Fibroblast of lung (primary cell): ENCODE measurements at places on chromosomes 7 and 10.
A peak's percentile ranks its signal among the peaks of the same experiment; 100 is the strongest.

DNA sequence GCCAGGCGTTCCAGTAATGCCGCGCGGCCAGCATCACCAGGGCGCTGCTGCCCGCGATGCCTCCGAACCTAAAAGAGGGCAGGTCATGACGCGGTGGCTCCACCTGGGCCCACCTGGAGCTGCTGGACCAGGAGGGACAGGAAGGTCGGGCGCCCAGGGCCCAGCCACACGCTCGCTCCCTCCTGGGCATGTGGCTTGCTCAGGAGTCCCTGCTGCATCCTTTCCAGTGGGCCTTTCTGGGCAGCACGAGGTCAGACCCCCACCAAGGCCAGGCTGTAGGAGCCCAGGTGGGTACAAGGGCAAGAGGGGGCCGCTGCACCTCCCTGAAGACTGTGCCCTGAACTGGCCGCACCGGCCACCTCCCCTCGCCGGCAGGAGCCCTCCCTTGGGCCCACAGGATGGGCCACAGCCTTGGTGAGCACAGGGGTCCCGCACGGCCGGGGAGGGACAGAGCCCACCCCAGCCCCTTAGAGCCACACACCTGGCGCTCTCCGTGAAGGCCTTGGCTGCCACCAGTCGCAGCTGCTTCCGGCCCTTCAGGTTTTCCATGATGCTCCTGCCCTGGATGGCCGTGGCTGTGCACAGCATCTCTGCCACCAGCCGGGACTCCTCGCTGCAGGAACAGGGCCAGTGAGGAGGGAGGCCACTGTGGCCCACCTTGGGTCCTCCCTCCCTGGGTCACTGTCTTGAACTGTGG, 43.2 kb downstream of the CFAP46 start:
- DNase-seq, result no peak

DNA sequence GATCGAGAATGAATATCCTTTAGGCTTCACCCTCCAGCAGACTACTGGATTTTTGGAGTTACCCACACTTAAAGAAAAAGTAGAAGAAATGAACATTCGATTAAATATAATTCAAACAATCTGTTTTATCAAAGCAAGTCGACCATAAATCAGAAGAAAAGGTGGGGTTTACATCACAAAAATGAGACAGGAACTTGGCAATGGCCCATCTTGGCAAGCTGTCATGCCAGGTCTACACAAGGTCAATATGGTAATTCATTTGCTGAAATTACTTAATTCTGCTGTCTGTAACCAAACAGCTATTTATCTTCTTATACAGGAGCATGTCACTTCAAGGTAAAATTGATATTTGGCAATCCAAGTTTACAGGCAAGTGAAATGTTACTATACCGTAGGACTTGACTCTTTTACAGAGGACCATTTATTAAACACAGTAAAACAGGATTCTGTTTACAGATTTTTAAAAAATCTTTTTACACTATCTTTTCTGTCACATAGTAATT, 640.6 kb upstream of the NRP1 start:
- no peak for DNase-seq

DNA sequence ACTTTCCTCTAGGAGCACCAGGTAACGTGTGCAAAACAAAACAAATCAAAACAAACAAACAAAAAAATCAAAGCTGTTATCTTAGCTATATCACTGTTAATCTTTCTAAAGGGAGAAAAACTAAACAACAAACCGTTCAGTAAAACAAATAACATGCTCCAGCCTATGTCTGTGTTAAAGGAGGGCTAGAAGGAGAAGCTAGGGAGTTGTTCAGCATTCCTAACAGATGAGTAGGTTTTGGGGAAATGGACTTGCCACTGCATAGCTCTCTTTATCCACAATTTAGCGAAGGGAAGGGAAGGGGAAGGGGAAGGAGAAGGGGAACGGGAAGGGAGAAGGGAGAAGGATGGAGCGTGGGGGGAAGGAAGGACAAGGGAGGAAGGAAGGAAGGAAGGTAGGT, 134.2 kb upstream of the AKR1E2 start:
- DNase-seq, result peak; percentile 80

DNA sequence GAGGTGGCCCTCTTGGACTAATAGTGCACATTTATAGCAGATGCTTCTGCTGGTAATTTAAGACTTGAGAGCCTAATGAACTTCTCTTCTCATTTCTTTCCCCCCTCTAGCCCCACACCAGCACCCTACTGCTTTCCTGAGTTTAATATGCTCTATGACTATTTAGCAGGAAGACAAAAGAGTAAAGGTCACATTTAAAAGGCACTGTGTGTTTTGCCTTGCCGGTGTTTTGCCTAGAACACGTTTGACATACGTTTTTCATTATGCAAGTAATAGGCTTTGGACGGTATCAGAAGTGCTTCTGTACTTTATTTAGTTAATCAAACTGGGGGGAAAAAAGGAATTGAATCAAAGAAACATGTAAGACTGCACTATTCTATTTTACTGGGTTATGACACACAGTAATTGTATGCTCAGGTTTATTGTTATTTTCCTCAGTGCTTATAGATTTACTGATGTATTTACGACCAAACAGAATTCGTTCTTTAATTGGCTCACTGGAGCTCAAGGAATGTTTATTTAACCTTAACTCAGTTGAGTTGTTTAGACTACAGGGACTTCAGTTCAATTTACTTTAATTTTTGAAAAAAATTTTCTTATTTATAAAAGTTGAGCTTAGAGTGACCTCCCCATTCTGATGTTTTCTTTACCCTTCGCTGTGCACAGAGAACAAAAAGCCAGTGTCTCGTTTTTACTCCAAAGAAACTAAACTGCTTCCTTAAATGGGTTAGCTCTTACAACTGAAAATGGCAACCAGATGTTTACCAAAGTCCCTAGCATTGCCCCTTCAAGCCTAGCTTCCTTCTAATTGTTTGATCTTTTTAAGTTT, 35.4 kb downstream of the CPED1 start:
- DNase-seq, result peak; percentile 71

DNA sequence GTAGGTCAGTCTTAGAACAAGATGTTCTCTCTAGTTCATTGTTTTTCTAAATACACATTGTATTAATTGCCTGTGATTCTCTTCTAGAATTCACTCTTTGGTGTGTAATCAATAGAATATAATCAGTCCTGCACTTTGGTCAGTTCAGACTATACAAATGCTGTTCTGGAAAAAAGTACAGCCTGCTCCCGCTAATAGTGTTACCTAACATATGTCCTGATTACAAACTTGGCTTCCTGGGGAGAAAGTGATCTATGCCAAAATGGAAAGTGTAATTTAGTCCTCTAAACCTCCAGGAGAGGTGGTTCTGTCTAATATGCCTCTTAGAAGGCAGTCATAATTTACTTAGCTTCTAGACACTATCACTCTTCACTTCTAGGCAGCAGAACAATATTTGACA, 215.5 kb downstream of the SEMA3D start:
- DNase-seq, result no peak

DNA sequence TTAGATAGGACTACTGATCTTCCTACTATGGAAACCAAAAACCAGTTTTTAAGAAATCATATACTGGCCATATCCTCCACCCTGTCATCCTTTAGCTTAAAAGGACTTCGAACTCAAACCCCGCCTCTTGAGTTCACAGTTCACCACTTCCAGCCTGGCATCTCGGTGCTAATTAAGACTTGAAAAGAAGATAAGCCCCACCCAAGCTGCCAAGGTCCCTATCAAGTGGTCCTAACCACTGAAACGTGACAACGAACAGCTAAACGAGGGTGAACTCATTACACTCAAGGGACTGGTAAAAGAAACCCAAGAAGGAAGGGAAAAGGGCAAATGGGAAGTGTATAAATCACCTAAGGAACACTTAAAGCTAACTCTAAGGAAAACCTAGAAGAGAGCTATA, 16.1 kb downstream of the COL17A1 start:
- no peak for DNase-seq

- DNase-seq, result no peak
Measured at GRCh38 chr7:30308389-30308788, 24.0 kb downstream of the ZNRF2 start.

GRCh38 chr7:142372727-142373126, 114.9 kb upstream of the PRSS58 start:
- no peak for DNase-seq

- no peak for DNase-seq
Measured at GRCh38 chr10:65482848-65483247, 1443.0 kb upstream of the LRRTM3 start.

- peak; percentile 100 for DNase-seq
Measured at GRCh38 chr10:29949411-29950011, 109.9 kb downstream of the JCAD start.

DNA sequence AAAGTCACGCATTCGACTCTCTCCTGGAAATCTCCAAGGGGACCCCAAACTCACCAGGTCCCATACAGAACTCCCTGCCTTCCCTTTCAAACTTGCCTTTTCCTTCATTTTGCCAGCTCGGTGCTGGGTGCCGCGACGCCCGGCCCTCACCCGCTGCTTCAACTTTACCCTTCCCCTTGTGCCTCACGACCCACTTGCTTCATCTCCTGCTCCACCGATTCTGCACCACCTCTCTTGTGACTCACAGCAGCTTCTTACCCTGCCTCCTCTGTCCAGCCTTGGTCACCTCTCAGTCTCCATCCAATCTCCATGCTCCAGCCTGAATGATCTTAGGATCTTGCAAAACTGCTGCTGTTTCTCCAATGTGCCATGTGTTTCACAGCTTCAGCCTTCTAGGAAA, 59.9 kb downstream of the PRKCQ start:
- no peak for DNase-seq

DNA sequence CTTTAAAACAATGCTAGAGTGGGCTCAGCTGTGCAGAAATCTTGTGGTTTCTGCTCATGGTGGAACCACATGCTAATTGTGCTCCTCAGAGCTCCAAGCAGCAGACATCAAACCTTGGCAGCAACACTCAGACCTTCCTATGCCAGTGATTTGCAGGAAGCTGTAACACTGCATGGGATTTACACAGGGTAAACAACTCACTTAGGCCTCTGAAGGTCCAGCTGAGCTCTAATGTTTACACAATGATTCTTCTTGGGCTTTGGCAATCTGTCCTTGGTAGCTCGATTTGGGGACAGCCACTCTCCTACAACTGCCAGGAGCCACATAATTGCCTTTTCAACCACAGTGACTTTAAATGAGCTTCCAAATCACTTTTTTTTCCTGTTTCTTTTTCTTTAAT, 97.7 kb upstream of the PDLIM1 start:
- no peak for DNase-seq

GRCh38 chr7:88540012-88540411, 219.5 kb upstream of the ZNF804B start:
- no peak for DNase-seq

- DNase-seq, result no peak
Measured at GRCh38 chr7:122468945-122469344, 164.4 kb upstream of the FEZF1 start.

GRCh38 chr10:132929480-132929879, 12.9 kb downstream of the CFAP46 start:
- DNase-seq, result no peak

DNA sequence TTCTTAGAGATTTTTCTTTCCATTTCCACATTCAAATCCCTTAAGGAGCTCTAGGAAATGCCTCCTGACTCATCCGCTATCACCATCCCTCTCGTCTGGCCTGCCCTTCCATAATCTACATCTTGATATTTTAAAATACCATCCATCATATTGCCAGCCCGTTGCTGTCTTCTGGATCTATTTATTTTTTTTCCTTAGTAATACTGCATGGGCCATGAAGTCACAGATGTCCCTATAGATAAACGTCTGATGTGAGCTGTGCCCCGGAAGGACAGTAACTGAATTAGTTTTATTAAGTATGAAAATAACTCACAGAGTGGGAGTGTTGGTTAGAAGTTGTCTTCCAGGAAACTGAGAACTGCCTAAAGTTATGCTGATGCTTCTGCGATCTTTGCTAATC, 76.2 kb downstream of the KLF6 start:
- peak; percentile 52 for DNase-seq

DNA sequence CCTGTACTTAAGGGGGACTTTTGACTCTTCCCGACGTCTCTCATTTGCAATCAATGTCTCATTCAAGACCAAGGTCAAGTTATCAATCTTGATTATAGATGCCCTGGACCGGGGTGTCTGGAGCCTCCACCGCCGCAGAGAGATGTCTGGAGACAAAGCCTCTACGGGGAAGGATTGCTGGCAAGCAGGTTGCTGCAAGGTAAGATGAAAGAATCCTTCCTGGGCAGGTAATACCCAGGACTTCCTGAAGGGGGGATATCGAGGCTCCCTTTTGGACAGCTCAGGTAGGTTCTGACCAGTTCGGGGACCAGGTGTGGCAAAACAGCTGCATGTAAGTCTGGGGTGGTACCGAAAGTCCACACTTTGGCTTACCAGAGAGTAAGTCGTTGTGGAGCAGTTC, 12.5 kb upstream of the CUX1 start:
- no peak for DNase-seq

GRCh38 chr10:16493884-16494536, 27.7 kb downstream of the C1QL3 start:
- DNase-seq, result no peak

DNA sequence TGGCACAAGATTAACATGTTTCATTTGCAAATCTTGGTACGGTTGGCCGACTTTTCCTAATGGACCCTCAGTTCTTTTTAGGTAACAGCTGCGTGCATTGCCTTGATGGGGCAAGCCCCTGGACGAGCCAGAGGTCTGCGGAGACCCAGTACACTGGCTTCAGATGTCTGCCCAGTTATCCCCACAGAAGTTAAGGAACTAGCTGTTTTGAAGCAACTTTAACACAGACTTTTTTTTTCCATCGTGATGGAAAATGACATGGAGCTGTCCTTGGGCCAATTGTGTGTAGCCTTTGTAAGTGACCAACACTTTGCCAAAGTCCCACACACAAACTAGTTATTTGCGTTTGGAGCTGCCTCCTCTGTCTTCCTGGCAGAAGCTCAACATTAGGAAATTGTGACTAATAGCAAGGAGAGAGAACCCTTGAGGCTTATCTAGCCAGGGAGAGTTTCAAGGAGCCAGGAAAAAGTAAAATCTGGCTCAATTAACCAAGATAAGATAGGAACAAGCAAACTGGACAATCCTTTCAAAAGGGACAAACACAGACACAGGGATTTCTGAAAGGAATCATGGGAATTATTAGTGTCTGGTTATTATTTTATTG, 99.6 kb upstream of the BMPER start:
- peak; percentile 53 for DNase-seq

GRCh38 chr10:117609095-117609795, 66.7 kb downstream of the EMX2 start:
- no peak for DNase-seq

DNA sequence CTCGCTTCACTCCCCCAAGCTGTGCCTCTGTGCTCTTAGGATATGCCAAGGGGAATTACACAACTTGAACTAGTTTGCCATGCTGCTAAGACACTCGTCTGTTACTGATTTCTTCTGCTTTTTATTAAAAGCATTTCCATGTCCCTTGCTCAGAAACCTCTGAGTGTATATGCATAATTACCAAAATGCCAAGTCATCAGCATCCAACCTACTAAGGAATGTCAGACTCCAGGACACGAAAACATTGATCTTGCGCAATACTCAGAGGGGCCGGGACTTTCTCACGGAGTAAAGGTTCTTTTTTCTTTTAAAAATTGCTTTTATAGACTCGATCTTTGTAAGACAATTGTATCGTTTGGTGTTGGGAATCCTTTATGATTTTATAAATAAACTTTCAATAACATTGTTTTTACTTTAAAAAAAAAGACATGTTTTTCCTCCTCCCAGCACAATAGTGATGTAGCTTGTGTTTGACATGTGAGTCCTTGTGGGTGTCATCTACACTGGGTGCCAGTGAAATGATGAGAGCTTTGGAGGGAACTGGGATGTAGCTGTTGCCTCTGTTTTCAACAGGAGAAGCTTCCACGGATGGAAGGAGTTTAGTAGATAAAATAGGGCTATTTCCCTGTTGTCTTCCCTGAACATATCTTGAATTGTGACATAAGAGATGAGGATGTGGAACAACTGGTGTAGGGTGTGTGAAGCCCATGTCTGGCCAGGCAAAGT, 43.6 kb downstream of the CNNM1 start:
- no peak for DNase-seq
